NCI-H1417 treated with DMSO at 0.1 percent for 48 hours (cell line): ENCODE measurements at places on chromosomes 2 and 18.

DNA sequence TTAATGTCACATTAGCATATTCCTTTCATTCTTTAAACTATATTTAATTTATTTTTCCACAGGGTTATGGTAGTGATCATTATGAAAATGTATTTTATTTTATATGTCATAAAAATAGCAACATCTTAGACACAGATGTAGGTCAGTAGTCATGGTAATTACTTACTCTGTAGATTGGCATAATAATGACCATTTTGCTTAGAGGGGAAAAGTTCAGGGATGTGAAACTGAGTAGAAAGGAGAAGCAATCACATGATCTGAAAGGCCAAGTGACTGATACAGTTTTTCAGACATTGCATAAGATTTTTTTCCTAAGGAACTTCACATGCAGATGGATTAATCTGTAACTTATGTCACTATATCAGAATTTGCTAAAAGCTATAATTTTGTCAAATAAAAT is 286.9 kb downstream of the CTNNA2 start:
- DNase-seq, result no peak

GRCh38 chr18:67428158-67428557 is 88.4 kb downstream of the DSEL start:
- no peak for DNase-seq

- DNase-seq, result no peak
Observed at GRCh38 chr2:25891672-25892071, 13.4 kb upstream of the ASXL2 start.

DNA sequence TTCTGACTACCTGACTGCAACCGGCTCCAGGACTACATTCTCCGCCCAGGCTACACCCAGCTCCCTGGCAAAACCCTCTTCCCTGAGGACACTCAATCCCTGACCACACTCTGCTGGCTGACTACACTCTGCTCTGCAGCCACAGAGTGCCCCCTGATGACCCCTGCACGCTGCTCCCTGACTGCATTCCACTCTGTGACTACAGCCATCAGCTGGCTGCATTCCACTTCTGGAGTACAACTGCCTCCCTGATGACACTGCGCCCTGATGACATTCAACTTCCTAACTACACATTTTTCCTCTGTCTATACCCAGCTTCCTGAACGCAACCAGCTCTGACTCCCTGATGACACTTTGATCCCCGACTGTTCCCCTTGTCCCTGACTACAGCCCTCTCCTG is 71.3 kb upstream of the NRXN1 start:
- DNase-seq, result no peak

DNA sequence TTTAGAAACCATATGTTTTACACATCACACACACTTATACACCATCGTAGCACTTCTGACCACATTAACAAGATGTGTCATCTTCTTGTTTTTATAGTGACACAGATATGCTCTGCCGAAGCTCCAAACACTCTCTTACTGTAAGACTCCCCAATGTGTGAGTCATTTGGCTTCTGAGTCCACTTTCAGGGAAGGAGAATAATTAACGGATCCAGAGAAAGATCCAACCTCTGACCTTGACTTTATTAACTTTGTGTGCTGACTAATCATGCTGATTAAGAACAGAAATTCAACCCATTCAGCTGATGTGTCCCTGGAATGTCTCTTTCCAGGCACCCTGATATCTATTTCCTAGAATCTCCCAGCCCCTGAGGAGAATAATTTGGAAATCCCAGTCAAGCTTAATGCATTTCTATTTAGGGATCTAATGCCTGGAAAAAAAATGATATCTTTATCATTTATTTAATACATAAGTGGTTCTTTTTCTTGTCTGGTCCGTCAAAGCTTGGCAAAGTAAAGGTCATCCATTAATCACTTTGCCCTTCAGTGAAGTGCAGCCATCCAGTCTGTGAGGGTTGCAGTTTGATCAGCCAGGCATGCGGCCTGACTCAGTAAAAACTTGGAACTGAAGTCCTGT is 615.8 kb upstream of the SYT4 start:
- DNase-seq, result no peak

GRCh38 chr2:37586663-37587317 is 84.7 kb downstream of the CDC42EP3 start:
- no peak for DNase-seq

DNA sequence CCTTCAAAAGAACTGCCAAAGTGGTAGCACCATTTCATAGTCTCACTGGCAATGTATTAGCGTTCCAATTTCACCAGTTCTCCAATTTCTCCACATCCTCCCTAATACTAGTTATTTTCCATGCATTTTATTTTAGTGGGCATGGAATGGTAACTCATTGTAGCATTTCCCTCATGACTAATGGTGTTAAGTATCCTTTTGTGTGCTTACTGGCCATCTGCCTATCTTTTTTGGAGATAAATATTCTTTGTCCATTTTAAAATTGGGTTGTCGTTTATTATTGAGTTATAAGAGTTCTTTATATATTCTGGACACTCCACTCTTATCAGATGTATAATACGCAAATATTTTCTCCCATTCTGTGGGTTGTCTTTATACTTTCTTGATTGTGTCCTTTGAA is 107.1 kb downstream of the THADA start:
- no peak for DNase-seq

- DNase-seq, result peak; percentile 52
Observed at GRCh38 chr18:50880119-50880465, 1.2 kb downstream of the ME2 start.

DNA sequence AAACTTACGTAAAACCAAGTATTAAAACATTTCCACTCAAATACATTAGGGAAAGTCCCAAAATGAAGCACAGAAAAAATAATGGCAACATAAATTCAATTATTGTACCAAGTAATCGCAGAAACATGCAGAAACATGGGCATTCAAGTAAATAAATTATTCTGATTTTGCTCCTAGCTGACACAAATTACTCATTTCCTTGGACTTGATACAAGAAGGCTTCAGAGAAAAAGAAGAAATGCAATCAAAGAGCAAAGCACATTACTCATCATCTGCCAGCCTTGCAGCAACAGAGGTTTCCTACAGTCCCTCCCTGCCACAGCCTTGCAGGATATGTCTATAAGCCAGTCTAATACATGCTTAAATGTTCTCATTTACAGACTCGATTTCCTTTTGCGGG is 439.8 kb upstream of the LYPD1 start:
- DNase-seq, result no peak

DNA sequence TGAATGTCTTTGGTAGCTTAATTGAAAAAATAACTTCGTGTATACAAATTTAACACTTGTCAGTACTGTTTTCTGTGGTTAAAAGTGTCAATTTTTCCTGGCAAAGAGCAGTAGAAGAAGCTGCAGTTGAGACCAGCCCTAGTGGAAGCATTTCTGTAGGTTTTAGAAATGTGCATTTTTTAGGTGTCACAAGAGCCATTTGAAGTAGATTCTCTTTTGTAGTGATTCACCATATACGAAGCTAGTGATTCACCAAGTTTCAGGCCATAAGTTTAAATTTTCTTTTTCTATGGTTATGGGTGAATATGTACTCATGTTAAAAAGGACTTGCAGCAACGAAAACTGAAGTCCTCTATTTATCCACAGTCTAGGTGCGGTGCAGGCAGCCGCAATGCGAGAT is 4.2 kb downstream of the NABP1 start:
- no peak for DNase-seq

- DNase-seq, result no peak
Observed at GRCh38 chr2:70340761-70341476, 39.1 kb upstream of the FAM136A start.

GRCh38 chr2:27281442-27281841 is 787 bp upstream of the TRIM54 start:
- DNase-seq, result no peak

- no peak for DNase-seq
Observed at GRCh38 chr18:78647018-78647417, 332.6 kb upstream of the SALL3 start.

DNA sequence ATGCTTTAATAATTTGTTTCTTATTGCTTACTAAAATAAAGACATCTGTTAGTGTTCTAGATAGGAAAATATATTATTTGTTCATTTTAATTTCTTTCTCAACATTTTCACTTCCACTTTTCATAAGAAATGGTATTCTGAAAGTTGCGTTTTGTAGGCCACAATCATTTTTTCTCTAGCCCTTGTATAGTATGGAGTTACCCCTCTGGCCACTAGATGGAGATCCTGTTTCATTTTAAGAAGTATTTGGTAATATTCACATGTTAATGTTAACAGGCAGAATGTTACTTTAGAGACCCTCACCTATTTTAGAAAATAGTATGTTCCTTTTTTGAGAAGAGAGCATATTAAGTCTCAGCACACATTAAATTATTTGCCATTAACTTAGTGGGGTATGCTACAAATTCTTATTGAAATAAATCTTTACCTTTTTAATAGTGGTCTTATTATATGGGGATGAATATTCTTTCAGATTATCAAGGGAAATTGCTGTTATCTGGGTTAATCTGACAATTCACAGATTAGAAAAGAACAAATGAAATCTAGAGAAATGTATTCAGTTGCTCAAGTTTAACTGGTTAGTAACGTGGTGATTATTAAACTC is 73.9 kb upstream of the TTC27 start:
- no peak for DNase-seq

GRCh38 chr18:250685-251084 is 17.2 kb downstream of the THOC1 start:
- DNase-seq, result no peak

GRCh38 chr2:151673016-151673415 is 61.3 kb downstream of the NEB start:
- no peak for DNase-seq

DNA sequence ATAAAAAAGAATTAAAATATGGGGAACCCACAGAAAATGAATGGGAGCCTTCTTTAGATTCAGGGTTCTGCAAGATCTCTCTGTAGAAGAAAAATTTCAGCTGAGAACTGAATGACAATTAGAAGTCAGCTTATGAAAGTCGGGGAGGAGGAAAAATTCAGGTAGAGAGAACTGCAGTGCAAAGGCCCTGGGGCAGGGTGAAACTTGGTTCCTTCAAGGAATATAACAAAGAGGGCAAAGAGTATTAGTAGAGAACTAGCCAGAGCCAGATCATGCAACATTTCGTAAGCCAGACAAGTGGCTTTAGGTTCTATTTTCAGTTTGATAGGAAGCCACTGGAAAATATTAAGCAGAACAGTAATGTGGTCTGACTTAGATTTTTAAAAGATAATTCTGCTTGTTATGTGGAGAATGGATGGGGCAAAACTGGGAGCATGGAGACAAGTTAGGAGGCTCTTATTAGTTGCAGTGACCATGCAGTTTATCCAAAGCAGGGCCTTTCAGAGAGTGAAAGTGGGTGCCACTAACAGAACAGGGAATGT is 27.9 kb downstream of the RAB27B start:
- DNase-seq, result no peak

DNA sequence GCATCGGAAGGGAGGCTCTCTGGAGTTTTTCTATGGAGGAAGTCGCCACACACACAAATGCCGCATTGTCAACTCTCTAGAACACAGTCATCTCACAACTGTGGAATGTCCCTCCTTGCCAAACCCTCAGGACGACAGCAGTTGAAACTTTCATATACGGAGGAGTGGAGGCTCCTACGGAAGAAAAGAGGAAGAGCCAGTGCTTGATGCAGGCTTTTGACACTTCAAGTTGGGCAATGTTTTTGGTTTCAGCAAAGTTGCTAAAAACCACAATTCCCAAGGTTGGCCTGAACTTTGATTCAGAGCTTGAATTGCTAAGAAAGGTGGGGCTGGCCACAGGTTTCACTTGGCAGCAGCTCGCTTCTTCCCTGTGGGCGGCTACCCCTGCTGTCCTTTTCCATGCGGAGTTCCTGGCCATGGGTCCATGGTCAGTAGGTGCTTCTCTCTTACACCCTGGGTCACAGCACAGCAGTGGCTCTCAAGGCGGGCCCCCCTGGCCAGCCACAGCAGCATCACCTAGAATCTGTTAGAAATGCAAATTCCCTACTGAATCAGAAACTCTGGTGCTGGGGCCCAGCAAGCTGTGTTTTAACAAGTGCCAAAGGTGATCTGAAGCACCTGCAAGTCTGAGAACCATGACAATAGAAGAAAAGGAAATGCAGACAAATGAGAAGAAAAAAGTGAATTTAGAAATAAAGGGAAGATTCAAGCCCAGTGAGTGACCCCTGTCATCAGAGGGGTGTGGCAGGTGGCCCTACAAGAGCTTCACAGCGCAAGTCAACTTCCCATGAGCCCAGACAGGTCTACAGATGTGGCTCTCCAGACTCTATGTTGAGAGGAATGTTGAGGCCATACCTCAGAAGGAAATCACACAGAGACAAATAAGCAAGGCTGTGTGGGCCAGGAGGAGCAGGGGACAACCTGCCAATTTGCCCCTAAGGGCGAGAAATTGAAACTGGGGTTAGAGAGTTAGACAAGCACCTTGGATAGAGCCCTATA is 856.4 kb downstream of the RNF144A start:
- no peak for DNase-seq

DNA sequence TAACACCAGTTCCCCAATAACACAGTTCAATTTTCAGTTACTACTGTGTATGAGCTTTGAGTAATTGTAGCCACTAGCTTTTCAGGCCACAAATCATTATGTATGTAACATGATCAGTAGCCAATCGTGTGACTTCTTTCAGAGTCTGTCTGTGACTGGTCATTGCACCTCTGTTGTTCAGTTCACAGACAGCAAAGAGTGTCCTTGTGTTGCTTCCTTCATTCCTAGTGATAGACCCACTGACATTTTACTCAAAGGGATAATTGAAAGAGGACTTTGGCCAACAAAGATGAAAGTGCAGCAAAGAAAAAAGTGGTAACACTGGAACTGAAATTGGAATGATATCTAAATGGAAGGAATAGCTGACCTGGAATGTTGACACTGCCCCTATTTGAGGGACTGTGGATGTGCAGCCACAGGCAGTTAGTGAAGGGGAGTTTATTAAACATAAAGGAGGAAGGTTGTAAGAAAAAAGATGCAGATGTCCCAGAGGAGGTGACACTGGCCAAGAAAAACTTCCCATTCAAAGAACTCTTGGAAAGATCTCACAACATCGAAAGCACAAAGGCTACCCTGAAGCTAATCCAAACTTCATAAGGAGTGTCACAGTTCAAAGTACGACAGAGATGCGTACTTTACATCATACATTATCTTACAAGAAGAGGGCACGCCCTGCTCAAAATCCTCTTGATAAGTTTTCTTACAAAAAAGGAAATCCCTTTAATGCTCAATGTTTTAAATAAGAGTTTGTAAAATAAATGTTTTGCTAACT is 19.3 kb downstream of the TTC39C start:
- no peak for DNase-seq
